ENCODE measurements at places on chromosomes 7 and 10. TPM values are rescaled to one million over a fixed set of nuclear protein-coding genes. Genes with fewer than 3 reads are reported as not detected.
A peak's percentile ranks its signal among the peaks of the same experiment; 100 is the strongest.

BCCIP gene
- total RNA-seq: 44.5 TPM

CYP2C9 gene
- not detected for total RNA-seq

TCTN3 gene
- 24.5 TPM for total RNA-seq

- DNase-seq: no peak
Observed at GRCh38 chr10:44930904-44931620, 19.9 kb downstream of the TMEM72 start.

- no peak for DNase-seq
Observed at GRCh38 chr7:51261117-51261835, 55.3 kb downstream of the COBL start.

DNA sequence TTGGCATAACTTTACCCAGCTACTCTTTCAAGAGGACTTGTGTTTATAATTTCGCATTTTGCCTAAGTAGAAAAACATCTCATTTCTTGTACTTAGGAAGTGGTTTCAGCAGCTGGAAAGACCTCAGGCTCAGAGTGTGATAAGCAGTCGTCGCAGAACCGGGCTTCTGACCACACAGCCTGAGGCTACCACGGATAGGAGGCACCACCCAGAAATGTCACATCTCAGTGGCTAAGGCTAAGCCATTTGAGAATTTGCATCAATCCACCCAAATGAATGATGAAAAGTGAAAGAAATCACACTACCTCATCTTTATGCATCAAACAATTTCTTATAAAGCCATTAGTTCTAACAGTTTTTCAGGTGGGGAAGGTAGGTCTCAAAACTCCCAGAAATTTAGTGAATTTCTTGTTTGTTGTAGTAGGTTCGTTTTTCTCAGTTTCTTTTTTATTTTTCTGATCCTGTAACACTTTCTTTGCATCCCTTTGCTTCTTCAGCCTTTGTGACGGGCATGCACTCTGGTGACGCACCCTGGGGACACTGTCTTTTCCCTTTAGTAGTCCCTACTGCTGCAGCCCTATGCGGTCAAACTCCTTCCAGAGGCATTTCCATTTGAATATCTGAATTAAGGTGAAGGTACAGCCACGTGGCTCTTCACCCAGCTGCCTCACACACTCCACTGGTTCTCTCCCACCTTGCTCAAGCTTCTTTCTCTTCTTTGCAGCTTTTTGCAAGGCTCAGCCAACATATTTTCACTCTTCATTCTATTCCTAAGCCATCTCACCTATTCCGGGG is 68.5 kb downstream of the MAP3K8 start:
- no peak for DNase-seq

- DNase-seq: no peak
Observed at GRCh38 chr7:100629117-100629716, 12.1 kb downstream of the TFR2 start.

DNA sequence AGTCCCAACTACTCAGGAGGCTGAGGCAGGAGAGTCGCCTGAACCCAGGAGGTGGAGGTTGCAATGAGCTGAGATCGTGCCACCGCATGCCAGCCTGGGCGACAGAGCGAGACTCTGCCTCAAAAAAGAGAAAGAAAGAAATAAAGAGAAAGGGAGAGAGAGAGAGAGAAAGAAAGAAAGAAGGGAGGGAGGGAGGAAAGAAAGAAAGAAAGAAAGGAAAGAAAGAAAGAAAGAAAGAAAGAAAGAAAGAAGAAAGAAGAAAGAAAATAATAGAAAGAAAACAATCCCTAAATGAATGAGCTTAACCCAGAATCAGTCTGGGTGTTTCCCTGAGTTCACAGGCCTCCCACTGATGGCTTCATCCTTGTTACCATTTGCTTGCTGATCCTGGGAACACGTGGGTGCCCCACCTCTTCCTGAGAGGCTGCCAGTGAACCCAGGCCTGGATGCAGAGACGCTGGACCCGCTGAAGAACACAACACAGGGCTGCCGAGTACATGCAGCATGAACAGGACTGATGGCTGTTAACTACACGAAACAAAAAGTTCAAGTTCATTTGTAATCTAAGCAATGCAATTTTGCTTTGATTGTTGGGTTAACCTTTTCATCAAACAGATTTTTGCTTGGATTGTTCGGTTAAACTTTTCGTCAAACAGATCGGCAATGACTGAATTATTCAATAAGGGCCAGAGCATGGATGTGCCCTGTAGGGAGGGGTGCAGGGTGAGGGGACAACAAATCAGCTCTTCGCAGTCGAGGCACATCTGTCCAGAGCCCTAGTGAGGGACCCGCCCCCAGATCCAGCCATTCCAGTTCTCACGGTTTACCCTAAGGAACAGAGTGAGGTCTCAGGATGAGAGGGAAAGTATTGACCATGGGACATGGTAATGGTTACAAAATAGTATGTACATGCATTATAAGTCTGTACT is 11.5 kb downstream of the NPFFR1 start:
- DNase-seq: peak; percentile 1

DNA sequence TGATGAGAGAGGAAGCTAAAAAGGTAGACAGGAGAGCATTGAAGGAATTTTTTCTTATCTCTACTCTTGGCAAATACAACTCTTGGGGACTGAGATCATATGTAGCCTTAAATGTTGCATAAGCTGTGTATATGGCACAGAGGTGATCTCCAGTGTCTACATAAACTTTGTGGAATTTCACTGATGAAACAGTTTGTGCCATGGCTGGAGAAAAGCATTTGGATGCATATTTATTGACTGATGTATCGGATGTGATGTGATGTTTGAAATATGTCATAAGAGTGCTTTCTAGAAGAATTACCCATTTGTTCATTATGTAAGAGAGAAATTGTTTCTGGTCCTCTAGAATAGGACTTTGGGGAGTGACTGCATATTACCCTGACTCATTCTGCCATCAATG is 244.9 kb upstream of the LRRTM3 start:
- no peak for DNase-seq
